ENCODE measurements at places on chromosomes 11 and 22.
A peak's percentile ranks its signal among the peaks of the same experiment; 100 is the strongest.

GRCh38 chr11:10973416-10973815 is 115.6 kb upstream of the ZBED5 start:
- DNase-seq = no peak

DNA sequence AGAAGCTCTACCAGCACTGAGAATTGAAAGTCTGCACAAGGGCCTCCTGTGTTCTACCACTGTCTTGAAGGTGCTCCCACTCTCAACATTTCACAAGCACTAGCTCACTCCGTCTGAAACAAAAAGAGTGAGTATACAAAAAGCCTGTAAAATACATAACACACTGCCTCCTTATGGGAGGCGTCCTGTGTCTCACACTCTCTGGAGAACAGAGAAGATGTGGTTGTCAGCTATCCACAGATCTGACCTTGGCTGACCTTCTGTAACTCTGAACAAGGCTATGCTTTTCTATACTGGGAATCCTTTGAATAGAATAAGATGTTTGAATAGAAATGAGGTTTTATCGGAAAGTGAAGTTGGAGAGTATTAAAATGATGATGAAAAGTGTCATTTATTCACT is 171.3 kb upstream of the TMEM45B start:
- no peak for DNase-seq

- no peak for DNase-seq
These were observed 6.5 kb upstream of the MALAT1 start for GRCh38 chr11:65492387-65492636.

- DNase-seq = peak; percentile 91
These were observed at the start of gene SLC36A4 for GRCh38 chr11:93197380-93198214. Gene SLC36A4 (minus strand): TSS chr11:93197991. CDS start chr11:93197832, 159 bp downstream.

- DNase-seq = peak; percentile 17
These were observed 1.1 kb downstream of the EXT2 start for GRCh38 chr11:44096360-44097185.

DNA sequence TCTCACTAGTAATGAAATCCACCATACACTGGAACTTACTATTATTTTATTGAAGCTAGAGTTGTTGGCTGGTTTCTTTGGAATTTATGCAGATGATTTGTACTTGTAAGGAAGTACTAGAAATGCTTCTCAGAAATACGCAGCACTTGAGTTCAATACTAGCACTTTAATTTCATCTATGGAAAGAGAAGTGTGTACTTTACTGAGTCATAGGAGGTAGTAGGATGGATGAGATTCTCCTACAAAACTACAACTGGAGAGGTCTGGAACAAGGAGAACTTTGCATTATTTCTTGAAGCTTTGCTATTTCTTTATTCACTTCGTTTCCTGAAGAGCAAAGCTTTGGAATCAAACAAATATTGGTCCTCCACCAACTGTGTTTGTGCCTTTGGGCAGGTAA is 44.1 kb upstream of the CCDC90B start:
- DNase-seq = no peak

GRCh38 chr11:118789501-118790356 is 1.2 kb downstream of the DDX6 start:
- DNase-seq = peak; percentile 27

DNA sequence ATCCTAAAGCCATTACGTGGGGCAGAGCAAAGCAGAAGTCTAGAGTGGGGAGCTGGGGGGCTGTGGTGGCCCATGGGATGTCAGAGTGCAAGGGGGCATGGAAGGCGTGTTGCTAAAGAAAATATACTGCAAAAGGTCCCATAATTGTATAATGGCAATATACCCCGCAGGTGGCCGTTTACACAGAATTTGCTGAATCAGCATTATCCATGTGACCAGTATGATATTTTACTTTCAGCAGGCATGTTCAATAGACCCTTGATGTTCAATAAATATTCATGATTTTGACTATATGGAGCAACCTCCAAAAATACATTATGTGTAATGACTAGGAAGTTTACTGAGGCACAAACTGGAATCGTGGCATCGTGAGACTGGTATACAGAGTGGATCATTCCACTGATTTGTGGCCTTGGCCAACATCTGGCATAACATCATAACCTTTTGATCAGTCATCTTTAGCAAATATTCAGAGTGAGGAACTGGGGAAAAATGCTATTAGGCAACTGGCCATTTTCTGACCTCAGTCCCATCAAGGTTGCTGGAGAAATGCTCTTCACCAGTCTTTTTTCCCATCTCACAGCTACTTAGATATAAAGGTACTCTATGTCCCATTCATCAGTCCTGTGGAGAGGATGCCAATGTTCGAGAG is 29.3 kb upstream of the PPP2R1B start:
- DNase-seq = no peak

GRCh38 chr11:63573881-63574855 is 11.0 kb upstream of the PLAAT2 start:
- DNase-seq = peak; percentile 42

GRCh38 chr11:131859538-131860210 is 489.3 kb downstream of the NTM start:
- peak; percentile 14 for DNase-seq

DNA sequence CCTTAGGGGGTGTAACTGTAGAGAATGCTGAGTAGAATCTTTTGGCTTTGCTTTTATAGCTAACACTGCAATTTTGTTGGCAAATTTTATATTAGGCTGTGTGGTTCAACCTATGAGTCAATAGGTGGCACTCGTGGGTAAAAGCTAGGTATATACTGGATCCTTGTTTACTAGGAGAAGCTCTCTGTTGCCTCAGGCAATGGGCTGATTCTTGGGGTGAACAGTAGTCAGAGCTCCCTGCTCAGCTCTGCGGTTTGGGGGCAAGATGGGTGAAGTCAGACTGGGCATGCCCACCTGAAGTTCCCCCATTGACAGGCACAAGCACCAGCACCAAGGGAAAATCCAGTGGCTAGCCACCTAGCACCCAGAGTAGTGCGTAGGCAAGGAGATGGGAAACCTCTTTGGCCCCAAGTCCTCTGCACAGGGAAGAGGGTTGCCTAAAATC is 238.7 kb downstream of the FAM181B start:
- peak; percentile 1 for DNase-seq

GRCh38 chr22:29315286-29316140 is at the start of gene RASL10A:
Gene RASL10A (minus strand): TSS chr22:29315697. CDS start chr22:29315246, 451 bp downstream.
- no peak for DNase-seq

- peak; percentile 20 for DNase-seq
These were observed 93.1 kb upstream of the HORMAD2 start for GRCh38 chr22:29987137-29987536.

DNA sequence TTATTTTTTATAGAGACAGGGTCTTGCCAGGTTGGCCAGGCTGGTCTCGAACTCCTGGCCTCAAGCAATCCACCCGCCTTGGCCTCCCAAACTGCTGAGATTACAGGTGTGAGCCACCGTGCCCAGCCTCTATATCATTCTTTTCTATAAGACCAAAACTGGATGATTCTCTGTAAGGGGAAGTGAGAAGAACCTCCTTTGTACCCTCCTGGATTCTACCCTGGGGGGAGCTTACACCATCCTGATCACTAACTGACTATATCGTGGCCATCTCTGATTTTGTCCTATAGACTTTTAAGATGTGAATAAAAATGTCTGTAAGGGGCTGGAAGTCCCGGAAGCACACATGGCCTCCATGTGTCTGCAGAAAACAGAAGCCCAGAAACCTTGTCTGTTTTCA is 9.1 kb downstream of the PIWIL4 start:
- DNase-seq = no peak

GRCh38 chr22:48505891-48506290 is 1321.8 kb downstream of the BRD1 start:
- DNase-seq = no peak

GRCh38 chr11:14625586-14626205 is 17.9 kb upstream of the PDE3B start:
- DNase-seq = peak; percentile 65

- peak; percentile 78 for DNase-seq
These were observed 75.3 kb downstream of the FBLN1 start for GRCh38 chr22:45577746-45578523.

DNA sequence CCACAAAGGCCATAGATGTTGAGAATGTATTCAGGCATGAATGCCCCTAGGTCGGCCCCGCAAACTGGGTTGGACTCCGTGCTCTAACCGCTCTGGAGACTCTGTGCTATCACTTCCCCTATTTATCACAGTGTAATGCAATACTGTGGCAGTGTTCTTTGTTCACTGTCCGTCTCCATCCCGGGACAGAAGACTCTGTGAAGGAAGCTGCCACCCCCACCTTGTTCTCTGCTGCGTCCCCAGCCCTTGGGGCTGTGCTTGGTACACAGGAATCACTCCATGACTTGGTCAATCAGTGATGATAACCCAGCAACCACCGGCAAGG is 57.6 kb downstream of the TSPAN18 start:
- no peak for DNase-seq
